ENCODE measurements at places on chromosomes 2 and 18. TPM values are rescaled to one million over a fixed set of nuclear protein-coding genes. Genes with fewer than 3 reads are reported as not detected.

The KCNS3 gene
- total RNA-seq, result 3.4 TPM

The MATN3 gene
- 0.56 TPM for total RNA-seq

The PIEZO2 gene
- total RNA-seq, result 0.76 TPM

The FAM161A gene
- total RNA-seq, result 1.3 TPM

The IL36A gene
- 167 TPM for total RNA-seq

The ASB18 gene
- total RNA-seq, result not detected

The THSD7B gene
- 0.88 TPM for total RNA-seq

The WDPCP gene
- 5.3 TPM for total RNA-seq

The FECH gene
- total RNA-seq, result 21.9 TPM

The CLEC4F gene
- not detected for total RNA-seq

The TANC1 gene
- total RNA-seq, result 23.8 TPM

The LCT gene
- not detected for total RNA-seq

The SLC14A1 gene
- 0.52 TPM for total RNA-seq

- ATAC-seq, result no peak
Measured at GRCh38 chr2:119531292-119531691, 7.0 kb upstream of the SCTR start.

DNA sequence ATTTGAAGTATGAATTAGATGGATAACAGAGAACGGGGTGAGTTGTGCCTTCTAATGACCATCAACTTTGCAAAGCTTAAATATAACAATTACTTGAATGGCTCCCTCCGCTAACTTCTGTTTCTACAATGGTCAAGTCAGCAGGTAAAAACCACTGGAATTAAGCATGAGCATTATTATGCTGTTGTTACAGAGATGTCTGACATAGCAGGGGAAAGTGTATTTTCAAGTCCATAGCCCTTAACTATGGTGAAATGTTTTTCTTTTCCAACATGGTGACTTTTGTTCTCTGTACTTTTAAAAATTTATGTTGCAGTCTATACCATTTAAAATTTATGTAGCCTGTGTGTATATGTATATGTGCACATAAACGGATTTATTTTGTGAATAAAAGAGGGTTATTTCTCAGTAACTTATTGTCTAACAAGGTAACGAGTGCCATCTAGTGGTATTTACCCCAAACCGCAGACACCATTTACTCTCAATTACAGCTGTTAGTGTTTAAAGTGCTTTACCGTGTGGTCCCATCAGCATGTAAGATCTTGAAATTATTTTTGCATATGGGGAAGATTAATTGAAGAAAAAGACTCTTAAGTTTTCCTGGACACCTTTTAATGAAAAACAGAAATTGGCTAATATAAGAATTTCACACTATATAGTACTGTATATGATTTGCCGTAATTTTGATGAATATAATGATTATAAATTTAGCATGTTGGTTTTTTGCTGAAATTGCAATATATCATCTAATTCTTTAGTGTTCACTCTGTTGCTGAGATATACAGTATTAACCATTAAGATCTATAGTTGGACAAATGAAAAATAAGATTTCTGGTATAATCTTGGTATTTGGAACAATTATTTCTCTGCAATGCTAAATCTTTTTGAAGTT lies 78.2 kb downstream of the UBE2E3 start:
- ATAC-seq, result no peak

GRCh38 chr2:48482313-48482712 lies 47.6 kb upstream of the STON1 start:
- ATAC-seq, result peak; percentile 53

DNA sequence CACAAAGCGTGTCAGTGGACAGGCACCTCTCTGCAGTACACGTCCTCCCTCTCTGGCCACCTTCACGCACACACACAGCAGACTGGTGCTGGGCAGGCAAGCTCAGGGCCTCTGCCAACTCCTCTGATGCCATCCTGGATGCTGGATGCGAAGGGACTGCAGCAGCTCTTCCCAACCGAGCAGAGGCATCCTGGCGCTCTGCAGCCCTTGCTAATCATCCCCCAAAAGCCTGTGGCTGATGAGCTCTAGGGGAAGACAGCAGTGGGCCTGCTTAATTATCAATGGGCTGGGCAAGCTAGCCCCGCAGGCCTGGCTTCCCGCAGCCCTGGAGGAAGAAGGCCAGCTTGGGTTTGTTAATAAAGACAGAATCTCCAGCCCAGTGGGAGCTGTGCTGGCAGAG lies 71.3 kb upstream of the TEX51 start:
- ATAC-seq, result no peak

GRCh38 chr18:23855721-23856120 lies 158.8 kb upstream of the TTC39C start:
- no peak for ATAC-seq

DNA sequence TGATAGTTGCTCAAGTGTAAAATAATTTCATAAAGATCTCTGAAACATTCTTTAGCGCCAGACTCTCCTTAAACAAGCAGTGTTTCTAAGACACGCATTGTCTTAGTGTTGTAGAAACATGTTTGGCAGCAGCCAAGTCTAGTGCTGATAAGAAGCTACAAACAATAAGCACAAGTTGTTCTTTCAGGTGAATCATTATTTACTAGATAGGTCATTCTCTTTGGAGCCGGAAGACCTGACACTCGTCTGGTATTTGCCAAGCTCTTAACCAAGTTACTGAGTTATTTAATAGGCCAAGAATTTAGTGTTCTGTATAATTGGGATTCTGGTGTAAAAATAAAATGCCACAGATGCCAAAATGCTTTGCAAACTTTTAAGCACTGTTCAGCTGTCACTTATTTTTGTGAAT lies 852.1 kb downstream of the CPS1 start:
- no peak for ATAC-seq

- ATAC-seq, result no peak
Measured at GRCh38 chr18:41072946-41073345, 882.1 kb upstream of the PIK3C3 start.

DNA sequence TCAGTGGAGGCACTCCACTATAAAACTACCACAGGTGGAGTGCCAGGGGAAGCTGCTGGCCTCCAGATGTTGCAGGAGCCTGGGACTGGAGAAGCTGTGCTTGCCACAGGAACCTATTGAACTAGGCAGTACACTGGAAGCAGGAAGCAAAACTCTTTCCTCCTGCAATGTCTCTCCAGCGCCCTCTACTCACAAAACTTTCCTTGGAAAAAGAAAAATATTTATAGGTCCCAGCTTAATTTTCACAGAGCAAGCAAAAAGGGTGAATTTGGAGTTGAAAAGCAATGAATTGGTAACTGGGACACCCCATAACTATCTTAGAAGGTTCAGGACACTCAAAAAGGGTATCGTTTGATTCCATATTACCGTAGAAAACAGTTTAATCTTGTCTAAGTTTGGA lies 33.2 kb upstream of the REEP1 start:
- no peak for ATAC-seq

- peak; percentile 32 for ATAC-seq
Measured at GRCh38 chr2:190533968-190534309, 583 bp downstream of the NEMP2 start.

- ATAC-seq, result no peak
Measured at GRCh38 chr18:5068851-5069250, 128.2 kb downstream of the AKAIN1 start.

DNA sequence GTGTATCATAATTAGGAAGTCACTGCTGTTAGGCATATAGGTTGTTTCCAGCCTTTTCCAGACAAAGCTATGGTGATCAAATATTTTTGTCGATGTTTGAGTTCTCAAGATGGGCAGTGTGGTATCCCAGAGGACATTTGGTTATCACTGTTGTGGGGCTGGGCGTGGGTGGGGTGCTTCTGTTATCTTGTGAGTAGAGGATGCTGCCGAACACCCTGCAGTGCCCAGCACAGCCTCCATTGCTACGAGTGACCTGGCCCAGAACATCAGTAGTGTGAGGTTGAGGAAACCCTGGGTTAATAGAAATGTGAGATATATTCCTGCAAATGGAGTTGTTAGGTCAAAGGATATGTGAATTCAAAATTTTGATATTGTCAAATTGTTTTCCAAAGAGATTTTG lies 33.2 kb downstream of the ZNF236 start:
- no peak for ATAC-seq

GRCh38 chr2:229081411-229081810 lies 189.7 kb downstream of the PID1 start:
- no peak for ATAC-seq

DNA sequence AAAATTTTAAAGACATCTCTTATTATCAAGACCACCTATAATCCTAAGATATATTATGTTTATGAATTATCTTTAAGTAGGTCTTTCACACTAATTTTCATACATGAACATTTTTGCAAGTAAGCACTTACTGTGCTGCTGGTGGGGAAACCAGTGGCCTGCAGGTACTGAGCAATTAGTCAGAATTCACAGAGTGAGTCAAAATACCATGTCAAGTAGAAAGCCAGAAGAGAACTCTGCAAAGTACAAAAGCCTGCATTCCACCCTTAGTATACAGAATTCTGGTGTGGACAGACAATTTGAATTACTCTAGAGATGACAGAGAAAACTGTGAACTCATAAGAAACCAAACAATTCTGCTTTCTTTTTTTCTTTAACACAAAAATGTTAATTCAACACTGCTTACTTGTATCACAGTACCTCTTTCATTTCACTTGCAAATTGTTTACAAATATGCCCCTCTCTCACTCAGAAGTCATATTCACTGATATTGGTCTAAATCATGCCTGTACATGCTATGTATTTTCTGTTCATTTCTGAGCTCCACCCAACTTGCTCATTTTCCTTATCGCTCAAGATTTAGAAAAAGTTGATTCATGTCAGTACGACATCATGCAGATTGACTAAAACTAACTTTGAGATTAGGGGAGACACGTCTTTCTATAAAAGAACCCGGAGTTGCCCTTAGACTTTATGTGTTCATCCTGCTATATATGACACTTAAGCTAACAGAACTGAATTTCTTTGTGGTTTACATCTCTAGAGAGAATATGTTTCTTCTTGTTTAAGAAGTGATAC lies 182.9 kb downstream of the IKZF2 start:
- peak; percentile 72 for ATAC-seq

- ATAC-seq, result no peak
Measured at GRCh38 chr2:78145997-78146722, 624.0 kb upstream of the LRRTM4 start.

GRCh38 chr2:172819943-172820342 lies 84.3 kb downstream of the RAPGEF4 start:
- no peak for ATAC-seq

- no peak for ATAC-seq
Measured at GRCh38 chr2:169029341-169029740, 1.8 kb downstream of the ABCB11 start.

DNA sequence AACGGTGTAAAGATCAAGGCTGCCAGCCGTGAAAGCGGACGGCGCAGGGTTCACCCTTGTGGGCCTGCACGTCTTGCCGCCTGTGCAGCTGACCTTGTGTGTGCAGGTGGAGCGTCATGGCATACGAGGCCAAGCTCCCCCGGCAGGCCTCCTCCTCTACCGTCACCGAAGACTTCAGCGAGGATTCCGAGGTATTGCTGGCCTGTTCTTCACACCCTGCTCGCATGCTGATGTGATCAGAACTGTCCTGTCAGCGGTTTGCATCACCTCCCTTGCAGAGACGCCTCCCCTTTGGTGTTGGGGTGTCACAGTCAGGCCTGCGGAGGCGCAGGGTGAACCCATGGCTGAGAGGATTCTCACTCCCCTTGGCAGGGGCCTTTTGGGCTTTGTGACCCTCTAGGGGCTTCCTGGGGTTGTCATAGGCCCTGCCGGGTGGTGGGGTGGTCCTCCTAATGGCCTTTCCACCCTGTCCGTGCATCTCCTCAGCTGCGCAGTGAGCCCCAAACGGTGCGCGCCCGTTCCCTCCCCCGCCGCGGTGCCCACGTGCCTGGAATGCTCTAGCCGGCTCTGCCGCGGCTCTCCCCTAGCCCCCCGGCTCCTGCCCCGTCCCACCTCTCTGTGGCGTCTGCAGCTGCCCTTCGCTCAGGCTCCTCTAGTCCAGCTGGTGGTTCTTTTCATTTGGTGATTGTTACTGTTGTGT lies 92.5 kb downstream of the DGKD start:
- ATAC-seq, result no peak
